ENCODE measurements at places on chromosomes 6 and 20.

DNA sequence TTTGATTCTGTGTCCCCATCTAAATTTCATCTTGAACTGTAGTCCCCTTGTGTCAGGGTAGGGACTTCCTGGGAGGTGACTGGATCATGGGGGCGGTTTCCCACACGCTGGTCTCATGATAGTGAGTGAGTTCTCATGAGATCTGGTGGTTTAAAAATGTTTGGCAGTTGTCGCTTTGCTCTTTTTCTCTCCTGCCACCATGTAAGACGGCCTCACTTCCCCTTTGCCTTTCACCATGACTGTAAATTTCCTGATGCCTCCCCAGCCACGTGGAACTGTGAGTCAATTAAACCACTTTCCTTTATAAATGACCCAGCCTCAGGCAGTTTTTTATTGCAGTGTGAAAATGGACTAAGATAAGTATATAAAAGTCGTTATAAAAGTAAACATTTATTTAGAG, 80.5 kb upstream of the SGK1 start:
- DNase-seq, result no peak

DNA sequence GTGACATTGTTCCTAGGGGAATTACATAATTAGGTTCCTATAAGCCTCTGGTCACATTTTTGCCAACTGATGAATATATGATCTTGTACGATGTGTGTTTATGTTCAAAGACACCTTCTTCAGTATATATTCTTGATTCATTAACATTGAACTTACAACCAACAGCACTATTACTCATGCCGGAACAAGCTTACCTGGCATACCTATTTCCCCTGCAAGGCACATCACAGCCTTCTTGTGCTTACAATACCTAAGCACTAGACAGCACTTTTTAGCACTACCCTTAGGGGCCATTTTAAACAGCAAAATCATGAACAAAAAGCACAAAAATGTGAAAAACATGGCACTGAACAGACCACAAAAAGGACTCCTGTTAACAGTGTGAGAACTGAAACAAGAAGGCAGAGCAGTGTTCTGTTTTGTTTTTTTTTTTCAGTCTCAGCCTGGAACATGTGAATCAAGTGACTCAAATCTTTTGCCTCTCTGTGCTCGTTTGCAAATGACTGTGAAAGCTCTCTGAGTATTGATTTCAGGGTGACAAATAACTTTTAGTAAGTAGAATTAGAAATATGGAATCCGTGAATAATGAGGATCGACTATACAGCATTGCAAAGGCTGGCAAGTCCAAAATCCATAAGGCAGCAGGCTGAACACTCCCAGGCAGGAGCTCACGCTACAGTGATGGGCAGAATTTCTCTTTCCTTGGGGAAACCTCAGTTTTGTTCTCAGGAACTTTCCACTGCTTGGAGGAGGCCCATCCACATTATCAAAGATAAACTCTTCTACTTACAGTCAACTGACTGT, 102.3 kb upstream of the TSHZ2 start:
- peak; percentile 12 for DNase-seq

- DNase-seq, result no peak
Measured at GRCh38 chr6:105592329-105592728, 189.4 kb upstream of the PREP start.

DNA sequence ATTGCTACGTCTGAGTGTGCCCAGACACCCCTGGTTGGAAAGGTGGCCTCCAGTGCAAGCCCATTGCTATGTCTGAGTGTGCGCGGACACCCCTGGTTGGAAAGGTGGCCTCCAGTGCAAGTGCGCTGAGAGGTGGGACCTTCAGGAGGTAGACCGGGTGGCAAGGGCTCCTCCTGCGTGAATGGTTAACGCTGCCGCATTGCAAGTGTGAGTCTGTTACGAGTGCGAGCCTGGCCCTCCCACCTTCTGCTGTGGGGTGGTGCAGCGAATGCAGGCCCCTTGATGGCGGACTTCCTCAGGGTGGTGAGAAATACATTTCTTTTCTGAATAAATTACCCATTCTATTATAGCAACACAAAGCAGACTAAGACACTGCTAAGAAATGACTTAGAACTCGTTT, 208.8 kb downstream of the DLL1 start:
- DNase-seq, result no peak

- no peak for DNase-seq
Measured at GRCh38 chr6:147201885-147202515, 2.2 kb upstream of the STXBP5 start.

DNA sequence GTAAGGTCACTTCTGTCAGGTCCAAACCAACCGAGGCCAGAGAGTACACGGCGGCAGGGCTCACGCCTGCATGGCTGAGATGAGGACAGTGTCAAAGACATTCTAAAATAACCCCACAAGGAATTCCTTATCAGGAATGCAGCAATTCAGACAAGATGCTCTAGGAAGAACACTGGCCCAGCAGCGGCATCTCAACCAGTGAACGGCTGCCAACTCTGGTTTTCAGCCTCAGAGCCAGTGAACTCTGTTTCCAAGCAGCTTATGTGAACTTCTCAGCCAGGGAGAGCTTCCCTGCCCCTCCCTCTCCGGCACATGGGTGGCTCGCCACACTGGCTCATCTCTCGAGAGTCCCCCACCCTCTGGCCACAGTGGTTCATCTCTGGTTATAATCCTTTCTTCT, 36.9 kb downstream of the KCNQ2 start:
- DNase-seq, result no peak

DNA sequence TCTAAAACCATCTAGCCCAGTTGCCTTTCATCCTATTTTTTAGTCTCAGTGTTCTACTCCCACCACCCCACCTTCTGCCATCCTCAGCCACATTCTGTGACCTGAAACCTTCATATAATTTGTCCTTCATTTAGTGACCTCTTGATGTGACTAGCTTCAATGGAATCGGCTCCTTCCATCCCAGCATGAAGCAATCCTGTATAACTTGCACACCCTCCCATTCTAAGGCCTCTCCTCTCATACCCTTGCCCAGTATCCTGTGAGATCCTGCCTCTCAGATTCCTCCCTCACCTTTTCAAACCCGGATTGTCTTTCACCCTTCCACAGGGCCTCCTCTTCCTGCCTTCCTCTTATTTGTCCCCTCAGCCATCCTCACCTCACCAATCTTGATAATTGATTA, 3.1 kb downstream of the ZNF76 start:
- no peak for DNase-seq

All from T-helper 1 cell (primary cell).